ENCODE measurements at places on chromosomes 12 and 14.

DNA sequence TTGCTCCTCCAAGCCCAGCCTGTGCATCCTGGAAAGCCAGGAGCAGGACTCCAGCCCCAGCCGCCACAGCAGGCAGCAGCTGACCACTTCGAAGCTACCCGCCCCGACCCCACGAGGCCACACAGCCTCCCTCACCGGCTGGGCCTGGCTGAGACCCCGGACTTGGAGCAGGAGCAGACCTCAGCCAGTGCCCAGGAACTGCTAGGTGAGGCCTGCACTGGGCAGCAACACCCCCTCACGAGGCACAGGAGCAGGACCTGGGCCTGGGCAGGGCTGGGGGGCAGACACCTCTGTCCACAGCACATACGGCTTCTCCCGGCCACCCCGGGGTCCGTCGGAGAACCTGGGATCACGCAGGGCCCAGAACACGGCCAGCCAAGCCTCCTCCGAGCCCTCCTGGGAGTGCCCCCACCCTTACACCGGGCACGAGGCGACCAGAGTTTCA is 137.4 kb upstream of the C14orf180 start:
- DNase-seq: no peak

- no peak for DNase-seq
Observed at GRCh38 chr14:69931960-69932359, 52.7 kb downstream of the SMOC1 start.

DNA sequence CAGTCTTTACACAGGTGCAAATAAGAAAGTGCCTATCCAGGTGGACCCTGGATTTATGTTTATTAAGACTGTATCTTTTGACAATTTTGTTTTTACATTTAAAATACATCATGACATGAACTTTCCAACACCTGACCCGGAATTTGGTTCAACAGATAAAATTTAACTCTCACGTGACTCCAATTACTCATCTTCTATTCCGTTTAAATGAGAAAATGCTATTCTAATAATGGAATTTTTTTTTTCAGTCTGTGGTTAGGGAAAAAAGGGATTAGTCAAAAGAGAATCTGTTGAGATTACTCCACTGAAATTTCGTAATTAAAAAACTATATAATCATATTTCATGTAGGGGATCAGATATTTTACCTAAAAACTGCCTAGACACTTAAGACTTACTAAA is 11.1 kb downstream of the VPS37B start:
- DNase-seq: no peak

GRCh38 chr12:102171951-102172350 is 25.7 kb downstream of the PMCH start:
- DNase-seq: peak; percentile 18

DNA sequence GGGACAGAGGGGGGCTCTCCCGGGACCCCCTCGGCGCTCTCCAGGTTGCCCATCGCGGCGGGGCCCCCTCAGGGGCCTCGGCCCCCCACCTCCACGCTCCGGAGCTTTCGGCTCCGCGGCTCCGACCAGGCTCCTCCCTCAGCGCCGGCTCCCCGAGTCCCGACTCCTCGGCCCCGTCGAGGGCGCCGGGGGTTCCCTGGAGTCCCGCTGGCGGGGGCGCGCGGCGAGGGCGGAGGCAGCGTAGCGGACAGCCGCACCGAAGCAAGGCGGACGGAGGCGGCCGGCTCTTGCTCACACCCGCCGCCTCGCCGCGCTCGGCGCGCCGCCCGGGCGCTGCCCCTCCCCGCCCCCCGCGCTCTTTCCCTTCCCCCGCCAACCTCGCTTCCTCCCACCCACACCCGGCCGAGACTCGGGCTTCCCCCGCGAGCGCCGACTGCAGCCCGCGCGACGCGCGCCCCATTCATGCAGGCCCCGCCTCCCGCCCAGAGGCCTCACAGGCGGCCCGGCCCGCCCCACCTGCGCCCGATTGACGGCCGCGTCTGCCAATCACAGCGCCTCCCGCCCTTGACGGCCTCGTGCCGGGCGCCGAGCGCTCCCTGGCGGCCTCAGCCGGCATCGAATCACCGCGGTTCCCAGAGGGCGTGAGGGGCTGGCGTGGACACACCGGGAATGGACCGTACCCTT is at the start of gene FMNL3:
Gene FMNL3 (minus strand): TSS at position 278 of the 684 bp plus-strand sequence. CDS start 225 bp downstream, at position 53.
- DNase-seq: peak; percentile 96

GRCh38 chr12:230925-231671 is 17.1 kb upstream of the SLC6A12 start:
- DNase-seq: no peak

- DNase-seq: no peak
Observed at GRCh38 chr14:23406244-23406643, 1.8 kb downstream of the MYH6 start.

- DNase-seq: peak; percentile 93
Observed at GRCh38 chr12:122366685-122367475, 55.6 kb downstream of the CLIP1 start.
